Bronchial smooth muscle cell (primary cell): ENCODE measurements at places on chromosomes 11 and 22. TPM values are rescaled to one million over a fixed set of nuclear protein-coding genes. Genes with fewer than 3 reads are reported as not detected.

PACSIN3 gene
- 37.8 and 43.4 TPM in 2 replicates for total RNA-seq

SYT9 gene
- not detected in 2 replicates for total RNA-seq

POU2AF1 gene
- total RNA-seq = not detected in 2 replicates

CNGA4 gene
- 0.09 and 0.16 TPM in 2 replicates for total RNA-seq

SCGB1C1 gene
- not detected in 2 replicates for total RNA-seq

MPST gene
- 26.4 and 34.7 TPM in 2 replicates for total RNA-seq

ARHGEF17 gene
- 21.9 and 24.6 TPM in 2 replicates for total RNA-seq

OR52I1 gene
- not detected in 2 replicates for total RNA-seq

TMEM121B gene
- 0.09 TPM in 1 of 2 replicates, not detected in the other for total RNA-seq

MRPL40 gene
- 35.8 and 48.9 TPM in 2 replicates for total RNA-seq

BID gene
- total RNA-seq = 16.2 and 22.9 TPM in 2 replicates

RIMBP3B gene
- under 0.01 and 0.16 TPM in 2 replicates for total RNA-seq

SAA1 gene
- not detected in 2 replicates for total RNA-seq

CELSR1 gene
- 0.43 and 1.4 TPM in 2 replicates for total RNA-seq

HPS4 gene
- 22.9 and 29.4 TPM in 2 replicates for total RNA-seq

ADM gene
- total RNA-seq = 183 and 196 TPM in 2 replicates

MYO7A gene
- total RNA-seq = under 0.01 and 0.09 TPM in 2 replicates

VWA5A gene
- 20.9 and 25.5 TPM in 2 replicates for total RNA-seq

ENTHD1 gene
- not detected in 2 replicates for total RNA-seq

MPEG1 gene
- not detected in 2 replicates for total RNA-seq

VSIG10L2 gene
- total RNA-seq = 0.09 TPM in 1 of 2 replicates, not detected in the other

CRYBB2 gene
- total RNA-seq = not detected in 2 replicates

TMPRSS13 gene
- total RNA-seq = not detected in 2 replicates

PLAAT3 gene
- total RNA-seq = 7.4 and 30.5 TPM in 2 replicates

SCT gene
- total RNA-seq = 0.43 and 0.47 TPM in 2 replicates

FAM180B gene
- 0.09 and 0.16 TPM in 2 replicates for total RNA-seq

HBG1 gene
- not detected in 2 replicates for total RNA-seq

VSTM5 gene
- total RNA-seq = under 0.01 and 0.63 TPM in 2 replicates

CHRNA10 gene
- 0.43 and 0.47 TPM in 2 replicates for total RNA-seq

SPDYC gene
- total RNA-seq = not detected in 2 replicates

PARVG gene
- 0.09 TPM in 1 of 2 replicates, not detected in the other for total RNA-seq

OR2AT4 gene
- total RNA-seq = not detected in 2 replicates

KRTAP5-8 gene
- not detected in 2 replicates for total RNA-seq
